Activated CD4-positive, alpha-beta T cell treated with anti-CD3 and anti-CD28 coated beads for 24 hours (primary cell): ENCODE measurements at places on chromosomes 6 and 20.

GRCh38 chr20:62097881-62098407 is 24.3 kb upstream of the LSM14B start:
- no peak for DNase-seq

- no peak for DNase-seq
Measured at GRCh38 chr20:37262505-37262904, 891 bp upstream of the GHRH start.

DNA sequence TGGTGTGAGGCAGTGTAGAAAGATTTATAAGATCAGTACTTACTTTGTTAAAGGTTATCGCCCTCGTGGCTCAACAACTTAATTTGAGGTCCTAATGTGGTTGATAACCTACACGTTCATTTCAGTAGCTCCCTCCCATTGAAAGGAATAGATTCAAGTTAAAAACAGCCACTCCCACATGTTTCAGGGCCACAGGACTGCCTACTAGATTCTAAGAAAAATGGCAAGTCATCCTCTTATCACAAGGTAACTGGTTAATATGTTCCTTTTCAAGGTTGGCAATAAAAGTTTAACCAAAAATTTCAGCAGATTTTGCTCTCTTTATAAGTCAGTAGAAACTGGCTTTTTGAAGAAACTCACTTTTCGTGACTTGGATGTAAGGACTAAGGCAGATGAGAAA is 17.1 kb downstream of the GSTA2 start:
- DNase-seq = no peak

- DNase-seq = no peak
Measured at GRCh38 chr20:4828830-4829513, 107.3 kb downstream of the PRND start.

DNA sequence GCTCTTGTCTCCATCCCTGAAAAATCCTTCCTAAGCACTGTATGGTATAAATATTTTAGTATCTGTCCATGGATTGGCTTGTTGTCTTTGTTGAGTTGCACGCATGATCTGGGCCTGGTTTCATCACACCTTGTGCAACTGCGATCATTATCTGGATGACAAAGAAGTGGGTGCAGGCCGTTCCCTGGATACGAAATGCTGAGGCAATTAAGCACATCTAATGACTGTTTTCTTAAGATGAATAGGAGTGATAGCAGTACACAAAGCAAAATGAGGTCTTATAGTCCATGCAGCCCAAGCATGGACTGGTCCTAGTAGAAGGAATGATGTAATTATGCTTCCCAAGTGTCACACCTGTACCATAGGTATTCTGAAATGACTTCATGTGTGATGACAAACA is 47.8 kb downstream of the SLC35D3 start:
- DNase-seq = no peak

DNA sequence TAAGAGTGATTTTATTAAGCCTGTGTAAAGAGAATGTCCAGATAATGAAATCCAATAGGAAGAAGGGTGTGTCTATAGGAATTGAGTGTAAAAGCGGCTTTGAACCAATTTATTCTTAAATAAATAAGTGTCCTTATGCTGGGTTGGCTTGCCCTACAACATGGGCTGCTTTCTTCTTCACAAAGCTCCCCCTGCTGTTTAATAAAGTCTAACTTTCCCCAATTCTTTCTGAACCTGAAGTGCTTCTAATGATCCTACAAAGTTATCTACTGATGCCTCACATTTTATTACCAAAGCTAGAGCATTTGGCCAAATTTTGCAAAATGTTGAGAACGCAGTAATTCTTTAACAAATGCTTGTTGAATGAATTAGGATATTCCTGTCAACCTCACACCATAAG is 36.3 kb upstream of the SIRT5 start:
- no peak for DNase-seq

GRCh38 chr20:52975029-52975732 is 3.0 kb downstream of the TSHZ2 start:
- DNase-seq = no peak

- no peak for DNase-seq
Measured at GRCh38 chr6:36605143-36605542, 11.0 kb downstream of the SRSF3 start.

- no peak for DNase-seq
Measured at GRCh38 chr6:82057846-82058554, 189.5 kb downstream of the IBTK start.

GRCh38 chr20:50699688-50700087 is 8.3 kb upstream of the RIPOR3 start:
- DNase-seq = no peak

DNA sequence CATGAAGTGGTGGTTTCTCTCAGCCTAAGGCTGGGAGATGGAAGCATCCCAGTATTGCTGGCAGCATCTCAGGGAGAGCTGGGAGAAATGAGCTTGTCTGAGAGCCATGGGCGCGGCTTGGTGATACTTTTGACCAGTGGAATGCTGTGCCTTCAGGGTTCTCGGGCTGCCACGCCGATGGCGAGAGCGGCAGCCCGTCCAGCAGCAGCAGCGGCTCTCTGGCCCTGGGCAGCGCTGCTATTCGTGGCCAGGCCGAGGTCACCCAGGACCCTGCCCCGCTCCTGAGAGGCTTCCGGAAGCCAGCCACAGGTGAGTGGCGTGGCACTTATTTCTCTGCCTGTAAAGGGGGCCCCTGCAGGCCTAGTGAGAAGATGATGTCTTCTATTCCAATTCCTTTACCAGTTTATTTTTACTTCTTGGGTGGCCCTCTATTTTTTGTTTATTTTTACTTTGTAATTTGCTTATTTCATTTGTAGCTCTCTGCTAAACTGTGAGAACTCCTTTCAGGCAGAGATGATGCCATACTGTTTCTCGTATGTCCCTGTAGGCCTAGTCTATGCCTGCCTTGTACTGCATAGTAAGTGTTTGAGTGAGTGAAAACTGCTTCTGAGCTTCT is 71.7 kb downstream of the ASXL1 start:
- no peak for DNase-seq

DNA sequence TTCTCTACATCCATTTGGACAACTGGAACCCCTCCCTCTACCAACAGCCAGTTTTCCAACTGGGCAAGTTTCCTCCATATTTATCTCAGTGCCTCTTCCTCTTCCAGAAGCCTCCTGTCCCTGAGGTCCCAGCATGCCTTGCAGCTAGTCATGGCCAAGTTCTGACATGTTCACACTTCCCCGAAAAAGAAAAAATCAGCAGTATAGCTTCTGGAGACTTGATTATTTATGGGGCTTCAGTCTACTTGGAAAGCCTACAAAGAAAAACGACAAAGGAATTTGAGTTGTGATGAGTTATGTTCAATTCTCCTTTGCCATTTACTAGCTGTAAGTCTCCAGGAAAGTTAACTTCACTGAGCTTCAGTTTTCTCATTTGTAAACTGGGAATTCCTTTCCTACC is 406.5 kb downstream of the MAFB start:
- DNase-seq = no peak

DNA sequence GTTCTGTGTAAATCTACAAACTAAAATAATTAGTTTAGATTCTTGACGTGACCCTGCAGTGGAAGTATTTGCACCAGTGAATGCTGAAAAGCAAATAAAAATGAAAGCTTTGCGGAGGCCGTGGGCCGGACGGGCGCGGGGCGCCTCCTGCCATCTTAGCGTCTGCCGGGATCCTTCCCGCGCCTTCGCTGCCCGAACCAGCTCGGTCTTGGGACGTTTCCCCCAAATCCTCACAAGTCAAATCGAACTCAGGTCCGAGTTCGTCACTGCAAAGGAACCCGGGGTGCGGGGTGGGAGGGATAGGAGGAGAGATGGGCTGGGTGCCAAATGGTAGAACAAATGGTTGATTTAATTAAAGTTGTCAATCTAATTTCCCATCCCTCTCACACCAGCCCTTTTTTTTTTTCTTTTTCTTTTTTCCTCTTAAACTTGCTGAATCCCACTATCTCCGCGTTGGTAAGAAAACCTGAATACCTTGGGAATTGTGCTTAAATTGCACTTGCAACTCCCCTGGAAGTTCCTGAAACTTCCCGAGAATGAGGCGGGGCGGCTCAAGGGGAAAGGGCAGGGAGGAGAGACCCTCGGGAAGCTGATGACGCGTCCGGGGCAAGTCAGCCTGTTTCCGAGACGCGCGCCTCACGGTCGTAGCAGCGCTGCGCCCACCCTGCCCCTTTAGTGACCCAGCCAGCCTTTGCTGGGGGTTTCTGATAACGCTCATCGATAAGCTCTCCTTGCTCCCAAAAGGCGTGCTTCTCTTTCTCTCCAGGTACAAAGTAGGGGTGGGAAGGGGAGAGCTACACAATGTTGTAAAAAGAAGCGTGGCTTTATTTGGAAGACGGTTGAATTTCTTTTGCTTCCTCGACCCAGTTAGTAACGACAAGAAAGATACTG is 1.8 kb downstream of the GJA1 start:
- no peak for DNase-seq

GRCh38 chr20:63180569-63181185 is 35.3 kb downstream of the YTHDF1 start:
- DNase-seq = no peak

DNA sequence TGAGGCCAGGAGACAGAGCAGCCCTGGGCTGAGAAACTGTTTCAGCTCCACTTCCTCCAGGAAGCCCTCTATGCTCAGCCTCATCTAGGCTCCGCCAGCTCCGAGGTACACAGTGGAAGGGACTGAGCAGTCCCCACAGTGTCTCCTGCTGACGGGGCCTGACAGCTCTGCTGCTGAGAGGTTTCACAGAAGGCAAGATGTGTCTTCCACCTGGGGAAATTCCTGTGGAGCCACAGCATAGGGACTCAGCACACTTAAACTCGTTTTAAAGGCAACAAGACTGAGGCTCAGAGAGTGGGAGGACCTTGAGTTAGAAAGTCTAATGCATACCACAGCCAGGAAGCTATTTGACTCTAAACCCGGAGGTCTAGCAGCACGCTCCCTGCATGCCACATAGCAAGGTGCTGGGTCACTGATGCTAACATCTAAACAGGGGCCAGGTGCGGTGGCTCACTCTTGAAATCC is 6.8 kb downstream of the ADA start:
- DNase-seq = no peak

DNA sequence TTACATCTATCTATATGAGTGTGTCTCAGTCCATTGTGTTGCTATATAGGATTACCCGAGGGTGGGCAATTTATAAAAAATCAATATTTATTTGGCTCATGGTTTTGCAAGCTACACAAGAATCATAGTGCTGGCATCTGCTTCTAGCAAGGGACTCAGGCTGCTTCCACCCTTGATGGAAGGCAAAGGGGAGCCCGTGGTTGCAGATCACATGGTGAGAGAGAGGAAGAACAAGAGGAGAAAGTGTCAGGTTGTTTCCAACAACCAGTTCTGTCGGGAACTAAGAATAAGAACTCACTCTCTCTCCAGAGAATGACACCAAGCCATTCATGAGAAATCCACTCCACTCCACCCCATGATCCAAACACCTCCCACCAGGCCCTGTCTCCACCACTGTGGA is 48.2 kb upstream of the TENT5A start:
- DNase-seq = no peak
